ENCODE measurements at places on chromosomes 16 and 17. TPM values are rescaled to one million over a fixed set of nuclear protein-coding genes. Genes with fewer than 3 reads are reported as not detected.

- DNase-seq: no peak
Observed at GRCh38 chr17:51355441-51356410, 95.4 kb downstream of the UTP18 start.

NHLRC4 gene
- 0.52 TPM for total RNA-seq

DNA sequence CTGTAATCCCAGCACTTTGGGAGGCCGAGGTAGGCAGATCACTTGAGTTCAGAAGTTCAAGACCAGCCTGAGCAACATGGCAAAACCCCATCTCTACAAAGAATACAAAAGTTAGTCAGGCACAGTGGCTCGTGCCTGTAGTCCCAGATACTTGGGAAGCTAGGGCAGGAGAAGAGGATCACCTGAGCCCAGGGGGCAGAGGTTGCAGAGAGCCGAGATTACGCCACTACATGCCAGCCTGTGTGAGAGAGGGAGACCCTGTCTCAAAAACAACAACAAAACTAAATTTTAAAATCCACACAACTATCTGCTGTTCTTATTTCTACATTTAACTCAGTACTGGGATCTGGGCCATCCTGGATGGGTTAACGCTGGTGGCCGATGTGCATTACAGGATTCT is 41.2 kb upstream of the ARL6IP1 start:
- DNase-seq: no peak

- peak; percentile 50 for DNase-seq
Observed at GRCh38 chr17:6269478-6269877, 165.4 kb downstream of the AIPL1 start.

GGT6 gene
- total RNA-seq: 0.22 TPM

DNA sequence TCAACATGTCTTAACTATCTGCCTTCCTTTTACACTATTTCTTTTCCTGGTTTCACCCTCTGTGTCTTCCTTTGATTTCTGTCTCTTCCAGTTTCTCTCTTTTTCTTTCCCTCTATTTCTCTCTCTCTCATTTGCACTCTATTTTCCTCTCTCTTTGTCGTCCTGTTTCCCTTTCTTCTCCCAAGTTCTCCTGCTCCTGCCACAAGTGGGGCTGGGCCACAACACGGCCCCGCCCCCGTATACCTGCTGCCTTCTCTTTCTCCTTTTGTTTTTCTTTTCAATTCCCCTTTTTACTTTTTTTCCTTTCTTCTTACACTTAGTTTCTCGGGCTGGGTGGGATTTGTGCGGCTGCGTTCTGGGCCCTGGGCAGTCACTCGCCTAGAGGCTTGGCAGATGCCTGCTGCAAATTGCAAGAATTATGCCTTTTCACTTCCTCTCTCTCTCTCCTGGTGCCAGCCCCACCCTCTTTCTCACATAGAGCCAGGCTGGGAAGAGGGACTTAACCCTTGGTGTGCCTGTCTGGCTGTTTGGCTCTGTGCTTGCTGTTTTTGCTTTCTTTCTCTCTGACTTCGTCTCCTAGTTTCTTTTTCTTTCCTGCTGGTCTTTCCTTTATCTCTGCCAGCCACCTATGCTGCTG is 2139.4 kb downstream of the TP53TG3F start:
- DNase-seq: no peak

TMC7 gene
- 1.1 TPM for total RNA-seq

DNA sequence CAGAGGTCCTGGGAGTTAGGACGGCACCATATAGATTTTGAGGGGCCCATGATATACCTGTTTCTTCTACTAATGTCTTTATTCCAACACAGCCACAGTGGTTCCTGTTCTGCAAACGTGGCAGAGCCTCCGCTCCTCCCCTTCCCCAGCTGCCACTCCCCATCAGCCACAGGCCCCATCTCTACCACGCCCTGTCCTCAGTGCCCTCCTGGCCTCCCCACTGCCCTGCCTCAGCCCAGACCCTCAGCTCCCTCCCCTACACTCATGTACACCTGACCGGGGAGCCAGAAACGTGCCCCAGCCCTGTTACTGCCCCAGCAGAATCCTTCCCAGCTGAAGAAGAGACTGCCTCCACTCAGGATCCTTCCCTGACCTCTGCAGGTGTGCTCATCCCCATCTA is 11.9 kb upstream of the RBFOX3 start:
- no peak for DNase-seq

CCL1 gene
- total RNA-seq: not detected

SNX20 gene
- total RNA-seq: 0.72 TPM

SHCBP1 gene
- 1.1 TPM for total RNA-seq

FOXN1 gene
- total RNA-seq: not detected

- DNase-seq: peak; percentile 81
Observed at GRCh38 chr17:38463451-38463858, 35.2 kb downstream of the ARHGAP23 start.

- DNase-seq: no peak
Observed at GRCh38 chr17:2312736-2313135, 9.0 kb downstream of the SRR start.

- no peak for DNase-seq
Observed at GRCh38 chr17:63686138-63686685, 13.7 kb downstream of the LIMD2 start.

DNA sequence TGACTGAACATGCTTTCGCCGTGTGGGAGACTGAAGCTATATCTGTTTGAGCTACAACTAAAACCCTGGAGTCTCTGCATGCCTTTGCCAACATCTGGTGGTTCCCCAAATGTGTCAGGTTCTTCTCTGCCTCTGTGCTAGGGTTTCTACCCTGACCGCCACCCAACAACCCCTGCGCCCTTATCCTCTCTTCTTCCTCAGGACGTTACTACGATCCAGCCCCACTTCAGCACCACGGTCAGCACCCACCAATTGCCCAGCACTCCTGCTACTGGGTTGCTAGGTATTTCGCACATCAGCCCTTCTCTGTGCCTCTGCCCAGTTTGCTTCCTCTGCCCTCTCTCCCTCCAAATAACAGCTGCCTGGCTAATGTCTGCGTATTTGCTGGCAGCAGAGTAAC is 106.3 kb upstream of the HSBP1 start:
- peak; percentile 57 for DNase-seq

GRCh38 chr17:17028059-17028877 is 14.0 kb upstream of the MPRIP start:
- peak; percentile 77 for DNase-seq

SHPK gene
- total RNA-seq: 5.1 TPM

DNA sequence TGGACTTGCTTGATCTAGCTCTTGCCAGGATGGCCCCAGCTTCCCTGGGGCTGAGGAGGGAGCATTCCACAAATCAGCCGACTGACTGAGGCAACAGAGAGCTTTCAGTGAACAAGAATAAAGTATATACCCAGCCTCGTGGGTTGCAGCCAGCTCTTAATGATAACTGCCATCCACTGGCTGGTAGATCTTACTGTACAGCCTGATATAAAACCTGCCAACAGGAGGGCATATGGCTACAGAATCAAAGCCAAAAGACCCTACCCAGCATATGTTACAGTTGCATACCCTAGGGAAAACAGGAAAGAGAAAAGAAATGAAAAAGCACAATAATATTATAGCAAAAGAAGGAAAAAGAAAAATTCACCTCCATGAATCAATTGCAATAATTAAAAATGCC is 775.9 kb upstream of the KIF2B start:
- DNase-seq: no peak

CA7 gene
- total RNA-seq: not detected

EVPL gene
- 0.07 TPM for total RNA-seq

DNA sequence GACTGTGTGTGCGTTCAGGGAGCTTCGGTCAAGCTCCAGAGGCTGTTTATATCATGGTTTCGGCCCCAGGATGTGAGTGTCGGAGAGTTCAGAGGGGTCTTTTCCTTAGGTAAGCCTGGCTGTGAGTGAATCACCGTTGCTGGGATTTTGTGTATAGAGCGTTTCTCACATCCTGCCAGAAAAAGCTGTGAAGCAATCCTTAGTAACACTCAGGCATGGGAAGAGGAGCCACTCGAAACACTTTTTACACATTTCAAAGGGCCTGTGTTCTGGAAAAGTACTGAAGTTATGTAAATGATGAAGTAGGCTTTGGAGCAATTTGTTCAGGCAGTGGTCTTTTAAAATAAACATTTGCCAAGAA is 662 bp downstream of the PGS1 start:
- no peak for DNase-seq

DNA sequence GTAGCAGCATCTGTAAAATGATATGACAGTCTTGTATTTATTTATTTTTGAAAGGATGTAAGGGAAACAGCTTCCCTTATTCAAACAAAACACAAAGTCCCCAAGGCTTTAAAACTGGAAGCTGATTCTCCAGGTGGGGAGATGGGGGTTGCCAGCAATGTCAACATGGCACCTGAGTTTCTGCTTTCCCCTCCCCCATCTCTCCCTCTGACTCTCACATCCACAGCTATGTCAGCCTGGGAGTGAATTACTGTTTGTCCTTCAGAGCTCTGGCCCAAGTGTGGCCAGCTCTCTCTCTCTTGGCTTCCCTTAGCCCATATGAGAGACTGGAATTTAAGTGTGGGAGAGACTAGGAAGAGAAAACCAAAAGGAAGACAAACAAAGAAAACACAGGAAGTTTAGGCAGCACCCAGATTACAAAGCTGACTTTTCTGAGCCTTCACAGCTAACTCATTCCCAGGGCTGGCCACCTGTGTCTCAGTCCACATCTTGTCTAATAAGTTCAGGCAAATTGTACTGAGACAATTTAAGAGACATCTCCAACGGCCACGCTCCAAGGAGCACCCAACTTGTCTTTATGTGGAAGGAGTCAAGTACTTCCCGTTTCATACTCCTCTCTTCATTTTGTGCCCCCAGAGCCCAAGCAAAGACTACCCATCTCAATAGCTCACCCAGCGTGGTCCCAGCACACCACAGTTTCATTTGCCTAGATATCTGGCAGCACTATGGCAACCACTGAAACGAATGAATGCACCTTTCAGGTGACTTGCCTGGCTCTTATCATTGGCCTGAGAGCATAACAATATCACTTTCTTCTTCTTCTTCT is 69.2 kb downstream of the SOX9 start:
- DNase-seq: no peak

DNA sequence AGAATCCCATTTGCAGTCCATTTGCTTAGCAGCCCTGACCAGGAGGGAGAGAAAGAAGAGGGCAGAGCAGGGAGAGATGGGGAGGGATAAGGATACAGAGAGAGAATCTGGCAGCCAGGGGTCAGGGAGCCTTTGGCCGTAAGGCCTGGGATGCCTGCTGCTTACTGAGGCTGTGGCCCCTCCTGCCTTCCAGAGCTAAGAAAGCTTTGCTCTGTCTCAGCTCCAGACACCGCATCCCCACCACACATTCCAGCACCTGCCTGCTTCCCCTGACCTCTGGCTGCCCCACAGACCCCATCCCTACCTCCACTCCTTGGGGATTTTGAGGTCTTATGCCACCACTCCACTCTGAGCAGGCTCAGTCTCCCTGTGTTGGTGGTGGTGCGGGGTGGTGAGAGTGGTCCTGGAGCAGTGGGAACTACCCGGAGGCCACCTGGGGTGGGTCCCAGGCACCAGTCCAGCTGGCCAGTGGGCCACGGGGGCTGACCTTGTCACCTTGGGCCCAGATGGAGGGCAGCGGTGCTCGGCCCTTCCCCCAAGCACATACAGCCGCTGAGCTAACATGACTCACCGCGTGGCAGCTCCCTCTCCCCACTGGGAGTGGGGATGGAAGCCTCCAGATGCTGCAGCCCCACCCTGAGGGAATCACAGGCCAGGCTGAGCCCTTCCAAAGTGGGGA is 58.3 kb downstream of the RAI1 start:
- DNase-seq: peak; percentile 64

DNA sequence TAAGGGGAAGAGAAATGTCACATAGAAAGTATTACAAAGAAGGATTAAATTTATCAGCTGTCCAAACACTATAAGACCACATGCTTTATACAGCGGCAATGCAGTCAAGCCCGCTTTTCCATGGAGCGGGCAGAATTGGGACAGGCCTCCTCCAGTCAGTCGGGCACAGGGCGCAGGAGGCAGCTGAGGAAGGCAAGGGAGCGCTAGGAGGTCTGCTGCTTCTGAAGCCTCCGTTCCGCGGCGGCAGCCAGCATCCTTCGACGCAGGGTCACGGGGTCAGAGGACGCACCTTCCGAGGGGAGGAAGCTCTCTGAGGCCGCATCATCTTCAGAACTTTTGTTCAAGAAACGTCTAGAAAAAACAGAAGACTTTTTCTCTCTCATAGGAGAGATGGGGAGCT is 62.6 kb downstream of the AMFR start:
- DNase-seq: peak; percentile 23

DNA sequence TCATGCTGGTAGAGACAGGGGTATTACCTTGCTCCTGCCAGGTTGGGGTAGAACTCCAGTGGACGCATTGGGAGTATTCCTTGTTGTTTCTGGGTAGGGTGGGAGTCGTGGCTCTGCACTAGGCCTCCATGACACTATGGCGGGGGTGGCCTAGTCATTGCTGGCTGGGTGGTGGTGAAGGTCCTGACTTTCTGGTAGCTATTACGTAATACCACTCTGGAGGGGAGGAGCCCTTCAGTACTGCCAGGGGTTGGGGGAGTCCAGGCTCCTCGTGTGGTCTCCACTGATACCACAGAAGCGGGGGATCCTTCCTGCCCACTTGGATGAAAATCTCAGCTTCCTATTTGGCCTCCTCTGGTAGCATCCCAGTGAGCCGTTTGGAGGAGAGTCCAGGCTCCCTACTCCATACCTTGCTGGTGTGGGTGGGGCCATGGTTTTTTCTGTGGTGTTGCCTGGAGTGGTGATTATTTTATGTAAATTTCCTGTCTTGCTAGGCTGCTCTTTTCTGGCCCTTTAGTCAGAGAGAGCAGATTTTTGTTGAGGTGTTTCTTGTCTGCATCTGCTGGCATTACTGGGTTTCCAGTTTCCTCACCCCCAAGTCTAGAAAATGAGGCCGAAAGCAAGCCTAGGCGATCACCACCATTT is 65.8 kb upstream of the GNG13 start:
- peak; percentile 0 for DNase-seq

KRTAP1-1 gene
- total RNA-seq: not detected

TMEM235 gene
- not detected for total RNA-seq

GRCh38 chr16:66295213-66295612 is 71.3 kb upstream of the CDH5 start:
- no peak for DNase-seq

GRCh38 chr16:81376880-81377279 is 62.1 kb downstream of the GAN start:
- DNase-seq: no peak

GRCh38 chr16:58488531-58488930 is 11.4 kb upstream of the NDRG4 start:
- DNase-seq: peak; percentile 19

KCNJ18 gene
- not detected for total RNA-seq

- DNase-seq: no peak
Observed at GRCh38 chr16:10776280-10776679, 32.6 kb downstream of the NUBP1 start.

GRCh38 chr17:50502301-50502990 is 5.8 kb upstream of the MYCBPAP start:
- DNase-seq: no peak
